ENCODE measurements at places on chromosomes 1 and 21. TPM values are rescaled to one million over a fixed set of nuclear protein-coding genes. Genes with fewer than 3 reads are reported as not detected.

DNA sequence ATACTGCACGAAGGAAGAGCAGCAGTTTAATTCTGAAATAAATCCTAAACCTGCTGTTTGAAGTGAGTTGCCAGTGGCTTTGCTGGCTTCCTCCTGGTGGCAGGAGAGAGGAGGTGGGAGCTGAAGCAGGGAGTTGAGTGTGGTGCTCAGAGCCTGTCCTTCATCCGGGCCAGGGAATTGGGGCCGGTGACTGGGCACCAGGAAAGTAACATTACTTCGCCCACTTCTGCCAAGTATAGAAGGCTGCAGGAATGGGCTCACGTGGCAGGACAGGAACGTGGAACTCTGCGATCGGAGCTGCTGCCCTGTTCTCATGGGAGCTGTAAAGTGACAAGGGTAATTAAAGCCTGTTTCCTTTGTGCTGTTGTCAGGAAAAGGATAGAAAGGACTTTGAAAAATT, 8.7 kb downstream of the TOR3A start:
- H3K4me3 ChIP-seq, result no peak overlapping the region
- peak overlapping the region; percentile 87 for H3K27ac ChIP-seq
- H3K36me3 ChIP-seq, result peaks cover 5% of the 10 kb centered on the region
- H3K4me1 ChIP-seq, result peaks cover 24% of the 10 kb centered on the region

DNA sequence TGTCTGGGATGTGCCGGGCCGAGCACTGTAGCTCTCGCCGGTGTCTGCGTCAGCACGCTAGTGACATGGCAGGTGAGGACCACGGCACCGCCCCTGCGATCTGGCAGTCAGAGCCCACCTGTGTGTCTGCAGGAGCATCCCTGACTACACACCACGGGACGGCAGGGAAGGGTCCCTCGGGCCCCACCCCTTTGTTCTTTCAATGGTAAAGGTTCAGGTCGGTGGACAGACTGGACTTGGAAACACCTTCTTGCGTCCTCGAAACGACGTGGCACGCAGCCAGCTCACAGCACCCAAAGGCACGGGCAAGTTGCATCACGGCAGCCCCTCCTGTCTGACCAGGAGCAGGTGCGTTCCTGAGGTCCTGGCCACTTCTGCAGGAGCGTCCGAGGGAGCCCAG, 3.7 kb upstream of the SAMD11 start:
- H3K4me1 ChIP-seq, result peaks cover 14% of the 10 kb centered on the region
- no peak overlapping the region for H3K27ac ChIP-seq
- H3K4me3 ChIP-seq, result peak overlapping the region; percentile 69
- H3K36me3 ChIP-seq, result no peaks in the 10 kb centered on the region
- DNase-seq, result no peak
- peaks cover 58% of the 10 kb centered on the region for H3K27me3 ChIP-seq

- no peaks in the 10 kb centered on the region for H3K36me3 ChIP-seq
- H3K4me3 ChIP-seq, result no peak overlapping the region
Observed at GRCh38 chr21:42989816-42990650, 15.7 kb downstream of the PKNOX1 start.

DNA sequence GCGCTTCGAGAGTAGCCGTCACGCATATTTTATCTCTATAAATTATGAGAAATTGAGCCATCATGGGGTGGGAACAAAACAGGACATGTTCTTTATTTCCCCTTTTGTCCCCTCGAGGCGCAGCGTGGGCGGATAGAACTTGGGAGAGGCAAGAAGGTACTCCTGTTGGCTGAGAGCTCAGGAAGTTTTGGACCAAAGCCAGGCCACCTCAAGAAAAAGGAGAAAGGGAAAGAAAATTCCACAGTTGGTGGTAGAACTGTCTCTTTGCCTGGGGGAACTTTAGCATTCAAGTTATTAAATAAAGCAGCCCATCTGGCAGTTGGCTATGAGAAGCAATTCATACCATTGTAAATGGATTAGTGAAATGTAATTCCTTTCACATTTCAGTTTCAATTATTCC, 76.4 kb upstream of the DSCAM start:
- H3K4me1 ChIP-seq, result no peaks in the 10 kb centered on the region
- no peak overlapping the region for H3K27ac ChIP-seq
- no peak for DNase-seq
- no peaks in the 10 kb centered on the region for H3K36me3 ChIP-seq
- H3K4me3 ChIP-seq, result no peak overlapping the region
- H3K27me3 ChIP-seq, result no peaks in the 10 kb centered on the region

- no peaks in the 10 kb centered on the region for H3K4me1 ChIP-seq
- peaks cover 6% of the 10 kb centered on the region for H3K27me3 ChIP-seq
- no peak for DNase-seq
- H3K27ac ChIP-seq, result no peak overlapping the region
- H3K36me3 ChIP-seq, result peaks cover 2% of the 10 kb centered on the region
Observed at GRCh38 chr1:220281159-220281574, 8.9 kb upstream of the RAB3GAP2 start.

- H3K4me3 ChIP-seq, result no peak overlapping the region
- no peak overlapping the region for H3K27ac ChIP-seq
- H3K36me3 ChIP-seq, result no peaks in the 10 kb centered on the region
- DNase-seq, result no peak
- H3K4me1 ChIP-seq, result no peaks in the 10 kb centered on the region
Observed at GRCh38 chr1:48611841-48612240, 139.8 kb upstream of the SPATA6 start.

- peaks cover 24% of the 10 kb centered on the region for H3K27me3 ChIP-seq
- no peak overlapping the region for H3K4me3 ChIP-seq
- no peak for DNase-seq
- peaks cover 12% of the 10 kb centered on the region for H3K4me1 ChIP-seq
- peak overlapping the region; percentile 86 for H3K27ac ChIP-seq
Observed at GRCh38 chr1:147723691-147724323, 36.6 kb downstream of the GJA5 start.

DNA sequence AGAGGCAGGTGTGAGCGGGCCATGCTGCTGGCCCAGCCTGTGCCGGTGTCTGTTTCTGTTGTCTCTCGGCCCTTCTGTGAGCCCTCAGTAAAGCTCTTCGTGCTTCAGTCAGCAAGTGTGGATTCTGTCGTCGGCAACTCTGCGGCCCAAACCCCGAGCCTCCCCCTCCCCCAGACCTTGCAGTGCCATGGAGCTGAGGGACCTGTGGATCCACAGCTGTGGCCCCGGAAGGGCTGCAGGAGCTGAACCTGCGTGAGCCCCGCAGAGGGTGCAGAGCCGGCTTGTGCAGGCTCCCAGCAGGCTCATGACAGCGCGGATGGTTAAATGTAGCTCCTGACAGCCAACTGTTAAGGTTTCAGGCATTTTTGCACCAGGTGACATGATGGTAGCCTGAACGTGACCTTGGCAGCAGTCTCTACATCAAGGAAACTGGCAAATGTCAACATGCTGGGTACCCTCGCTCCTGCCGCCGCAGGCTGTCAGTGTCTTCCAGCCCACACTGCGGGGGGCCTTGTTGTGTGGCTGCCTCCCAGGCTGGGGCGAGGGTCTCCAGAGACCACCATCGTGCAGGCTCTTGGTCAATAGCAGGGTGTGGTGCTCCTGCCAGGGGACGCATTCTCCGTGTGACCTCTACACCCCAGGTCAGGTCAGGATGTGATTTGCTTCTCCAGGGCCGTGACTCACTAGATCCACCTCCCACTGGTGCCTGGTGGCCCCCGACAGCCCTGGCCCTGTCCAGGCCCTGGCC, 7.0 kb downstream of the LRRC3 start:
- H3K4me3 ChIP-seq, result no peak overlapping the region
- H3K36me3 ChIP-seq, result no peaks in the 10 kb centered on the region
- DNase-seq, result no peak
- peaks cover 7% of the 10 kb centered on the region for H3K4me1 ChIP-seq

GRCh38 chr1:84083307-84083706, 60.8 kb upstream of the PRKACB start:
- H3K4me1 ChIP-seq, result peaks cover 7% of the 10 kb centered on the region
- H3K27ac ChIP-seq, result no peak overlapping the region
- H3K36me3 ChIP-seq, result peaks cover 2% of the 10 kb centered on the region
- H3K4me3 ChIP-seq, result no peak overlapping the region
- peaks cover 11% of the 10 kb centered on the region for H3K27me3 ChIP-seq
- no peak for DNase-seq

DNA sequence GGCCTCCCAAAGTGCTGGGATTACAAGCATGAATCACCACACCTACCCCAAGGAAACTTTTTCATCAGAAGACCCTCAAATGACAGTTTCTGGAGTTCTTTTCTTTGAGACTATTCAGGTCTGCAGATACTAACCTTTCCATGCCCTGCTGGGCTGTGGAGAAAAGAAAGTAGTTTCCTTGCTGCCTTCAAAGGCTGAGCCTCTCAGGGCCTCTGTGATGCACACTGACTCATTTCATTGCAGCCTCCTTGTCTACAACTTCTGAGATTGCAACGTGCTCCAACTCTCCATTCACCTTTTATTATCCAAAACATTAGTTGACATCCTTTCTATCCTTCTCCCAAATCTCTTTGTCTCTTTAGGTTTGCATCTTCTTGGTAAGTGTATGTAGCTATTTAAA, 8.8 kb upstream of the SAMSN1 start:
- no peak overlapping the region for H3K4me3 ChIP-seq
- DNase-seq, result no peak
- no peaks in the 10 kb centered on the region for H3K36me3 ChIP-seq
- peaks cover 20% of the 10 kb centered on the region for H3K4me1 ChIP-seq
- no peaks in the 10 kb centered on the region for H3K27me3 ChIP-seq

- H3K27me3 ChIP-seq, result peaks cover 11% of the 10 kb centered on the region
- no peaks in the 10 kb centered on the region for H3K36me3 ChIP-seq
- no peak overlapping the region for H3K4me3 ChIP-seq
- H3K4me1 ChIP-seq, result no peaks in the 10 kb centered on the region
- no peak for DNase-seq
Observed at GRCh38 chr1:85334962-85335361, 58.5 kb upstream of the BCL10 start.

DNA sequence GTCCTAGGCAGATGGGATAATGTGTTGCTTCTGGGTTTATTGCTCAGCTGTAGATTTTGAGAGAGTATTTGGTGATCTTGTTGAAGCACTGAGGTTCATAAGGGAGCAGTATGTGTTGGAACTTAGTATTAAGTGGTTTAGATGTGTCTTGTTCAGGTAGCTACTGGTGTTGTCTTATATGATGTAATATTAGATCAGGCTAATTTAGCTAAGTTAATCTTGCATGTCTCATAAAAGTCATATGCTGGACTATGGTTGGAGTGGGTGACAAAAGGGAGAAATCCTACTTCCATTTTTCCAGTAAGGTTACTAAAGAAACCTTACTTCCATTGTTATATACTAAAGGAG, 196.4 kb downstream of the CLEC20A start:
- DNase-seq, result no peak
- H3K27me3 ChIP-seq, result peaks cover 16% of the 10 kb centered on the region
- H3K4me1 ChIP-seq, result no peaks in the 10 kb centered on the region

DNA sequence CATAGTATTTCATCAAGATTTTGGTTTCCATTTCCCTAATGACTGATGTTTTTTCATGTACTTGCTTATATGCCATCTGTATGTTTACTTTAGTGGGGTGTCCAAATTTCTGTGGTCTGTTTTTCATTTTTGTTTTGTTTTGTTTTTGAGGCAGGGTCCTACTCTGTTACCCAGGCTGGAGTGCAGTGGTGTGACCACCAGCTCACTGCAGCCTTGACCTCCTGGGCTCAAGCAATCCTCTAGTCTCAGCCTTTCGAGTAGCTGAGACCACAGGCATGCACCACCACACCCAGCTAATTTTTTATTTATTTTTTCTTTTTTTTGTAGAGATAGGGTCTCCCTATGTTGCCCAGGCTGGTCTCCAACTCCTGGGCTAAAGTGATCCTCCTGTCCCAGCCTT, 378.0 kb upstream of the VAMP3 start:
- H3K36me3 ChIP-seq, result no peaks in the 10 kb centered on the region
- H3K4me1 ChIP-seq, result no peaks in the 10 kb centered on the region
- no peak overlapping the region for H3K4me3 ChIP-seq
- H3K27me3 ChIP-seq, result peaks cover 4% of the 10 kb centered on the region
- no peak for DNase-seq

- no peaks in the 10 kb centered on the region for H3K27me3 ChIP-seq
- no peaks in the 10 kb centered on the region for H3K36me3 ChIP-seq
- H3K4me1 ChIP-seq, result peaks cover 53% of the 10 kb centered on the region
- peak overlapping the region; percentile 77 for H3K27ac ChIP-seq
Observed at GRCh38 chr1:179026813-179027669, 1.3 kb downstream of the FAM20B start.

ASCL5 gene
- 0.27 TPM for total RNA-seq

AK5 gene
- 5.5 TPM for total RNA-seq

SIKE1 gene
- total RNA-seq, result 41.5 TPM

COL6A2 gene
- 15.1 TPM for total RNA-seq

Data from T-helper 17 cell (primary cell).